ENCODE measurements at places on chromosomes 6 and 20. TPM values are rescaled to one million over a fixed set of nuclear protein-coding genes. Genes with fewer than 3 reads are reported as not detected.

- DNase-seq = no peak
Observed at GRCh38 chr20:33065785-33066184, 12.1 kb downstream of the BPIFB3 start.

GRCh38 chr6:49342410-49342809 is 120.6 kb downstream of the MMUT start:
- no peak for DNase-seq

GRCh38 chr6:80339421-80339820 is 232.9 kb downstream of the BCKDHB start:
- DNase-seq = no peak

DEFB113 gene
- total RNA-seq = not detected

GRCh38 chr6:140533526-140533925 is 1159.1 kb upstream of the CITED2 start:
- no peak for DNase-seq

GRCh38 chr20:31667315-31668285 is 29.9 kb downstream of the COX4I2 start:
- no peak for DNase-seq

DNPH1 gene
- 59.7 TPM for total RNA-seq

GRCh38 chr20:35551503-35551902 is 9.6 kb downstream of the ERGIC3 start:
- no peak for DNase-seq

DNA sequence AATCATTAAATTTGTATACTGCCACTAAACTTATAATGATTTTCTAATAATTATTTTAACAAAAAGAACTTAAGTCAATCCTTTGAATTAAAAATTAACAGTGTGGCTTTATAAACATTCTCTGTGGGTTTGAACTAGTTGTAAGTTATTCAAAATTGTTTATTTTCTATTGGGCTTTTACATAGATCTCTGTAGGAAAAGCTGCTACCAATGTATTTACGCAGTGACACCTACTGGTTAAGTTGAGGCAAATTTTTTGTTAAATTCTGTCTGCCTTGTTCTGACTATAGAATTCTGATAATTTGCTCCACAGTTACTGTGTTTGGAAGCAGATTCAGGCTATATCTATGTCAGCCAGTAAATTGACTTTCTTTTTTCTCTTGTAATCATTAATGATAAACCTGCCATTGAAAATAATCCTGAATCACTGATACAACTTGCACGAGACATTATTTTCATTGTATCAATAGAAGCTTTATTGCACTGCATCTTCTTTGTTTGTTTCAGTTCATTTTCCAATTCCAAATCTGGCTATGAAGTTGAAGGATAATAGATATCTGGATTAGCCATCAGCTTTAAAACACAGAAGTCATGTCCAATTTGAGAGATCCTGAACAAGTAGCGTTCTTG is 66.0 kb upstream of the UTRN start:
- DNase-seq = no peak

SLC24A3 gene
- not detected for total RNA-seq

DNA sequence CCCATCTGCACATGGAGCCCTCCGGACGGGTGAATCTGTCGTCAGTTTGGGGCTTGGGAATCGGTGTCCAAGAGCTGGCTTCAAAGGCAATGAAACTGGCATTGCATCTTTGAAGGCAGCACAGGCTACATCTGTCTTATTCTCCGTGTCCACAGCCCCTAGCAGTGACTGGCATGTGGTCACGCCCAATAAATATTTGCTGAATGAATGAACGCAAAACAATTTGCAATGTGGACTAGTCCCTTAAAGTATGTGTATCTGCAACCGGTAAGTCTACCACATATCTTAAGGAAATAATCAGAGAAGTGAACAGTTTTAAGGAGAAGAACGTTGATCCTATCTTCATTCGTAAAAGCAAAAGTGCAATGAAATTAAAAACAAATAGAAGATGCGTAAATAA is 8.0 kb upstream of the PMEPA1 start:
- no peak for DNase-seq

- no peak for DNase-seq
Observed at GRCh38 chr6:71383476-71383875, 94.9 kb downstream of the OGFRL1 start.

TFAP2B gene
- not detected for total RNA-seq

- no peak for DNase-seq
Observed at GRCh38 chr6:168037856-168038255, 40.4 kb downstream of the KIF25 start.

DNA sequence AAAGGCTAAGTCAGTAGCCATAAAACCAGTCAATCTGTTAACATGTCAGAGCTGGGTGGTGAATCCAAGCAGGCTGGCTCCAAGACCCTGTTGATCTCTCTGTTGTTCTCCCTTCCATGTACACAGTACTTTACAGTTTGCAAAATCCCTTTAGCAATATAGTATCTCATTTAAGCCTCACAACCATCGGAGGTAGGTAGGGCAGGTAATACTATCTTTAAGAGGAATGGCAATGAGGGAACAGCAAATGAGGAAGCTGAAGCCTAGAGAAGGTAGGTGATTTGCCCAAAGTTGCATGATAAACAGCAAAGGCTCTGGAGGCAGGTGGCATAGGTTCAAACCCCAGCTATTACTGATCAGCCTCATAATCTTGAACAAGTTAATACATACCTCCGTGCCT is 34.7 kb upstream of the ARFGEF2 start:
- no peak for DNase-seq

DNA sequence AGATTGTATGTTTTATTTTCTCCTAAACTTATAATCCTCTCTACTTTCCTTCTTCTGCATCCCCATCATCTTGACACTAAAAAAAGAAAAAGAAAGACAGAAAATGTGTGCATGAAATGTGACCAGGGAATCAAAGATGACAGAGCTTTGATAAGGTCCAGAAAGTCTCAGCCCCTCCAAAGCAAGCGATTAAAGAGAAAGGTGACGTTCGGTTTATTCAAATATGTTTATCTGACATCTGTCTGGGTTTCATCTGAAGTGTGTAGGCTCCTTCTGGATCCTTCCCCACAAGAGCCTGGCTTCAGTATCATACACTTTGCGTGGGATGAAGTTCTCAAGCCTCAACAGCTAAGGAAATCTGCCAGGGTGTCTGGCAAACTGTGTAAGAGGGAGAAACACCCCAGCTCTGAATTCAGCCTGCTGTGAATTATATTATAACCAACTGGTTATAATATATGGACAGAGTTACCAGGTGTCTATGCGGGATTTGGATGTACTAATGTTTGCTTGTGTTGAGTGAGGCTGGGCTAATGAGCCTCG is 263.0 kb downstream of the ZNF217 start:
- DNase-seq = no peak

HLA-E gene
- total RNA-seq = 598 TPM

C4B gene
- total RNA-seq = 2.7 TPM

- DNase-seq = no peak
Observed at GRCh38 chr6:33273129-33273923, 1.5 kb downstream of the RPS18 start.

DNA sequence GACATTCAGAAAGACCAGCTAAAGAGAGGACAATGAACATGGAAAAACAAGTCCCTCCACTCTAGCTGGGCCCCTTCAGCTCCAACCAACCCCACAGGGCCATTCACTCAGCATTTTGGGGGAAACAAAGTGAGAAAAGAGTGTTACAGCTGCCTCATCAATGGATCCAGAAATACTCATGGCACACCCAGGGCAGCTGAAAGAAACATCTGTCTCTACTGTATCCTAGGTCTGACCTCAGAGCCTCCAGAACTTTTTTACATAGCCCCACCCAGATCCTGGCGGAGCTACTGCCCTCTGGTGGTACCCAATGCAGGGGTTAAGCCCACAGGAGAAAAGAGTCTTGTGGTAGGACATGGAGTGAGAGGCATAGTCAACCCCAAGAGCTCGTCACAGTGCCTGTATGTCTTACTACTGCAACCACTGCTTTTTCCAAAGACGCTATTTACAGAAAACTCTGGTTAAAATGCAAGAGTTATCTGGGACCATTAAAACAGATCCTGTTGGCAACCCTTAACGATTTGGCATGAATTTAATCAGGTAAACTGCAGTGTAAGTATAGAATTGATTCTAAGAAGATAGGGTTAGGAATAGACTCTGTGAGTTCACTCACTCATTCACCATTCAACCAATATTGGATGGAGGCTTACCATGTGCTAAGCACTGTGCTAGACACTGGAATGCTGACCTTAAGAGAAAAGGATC is 37.4 kb upstream of the FAM83C start:
- DNase-seq = peak; percentile 81

GRCh38 chr6:80338201-80338836 is 231.8 kb downstream of the BCKDHB start:
- peak; percentile 70 for DNase-seq

GRCh38 chr6:155132617-155133016 is 131.2 kb upstream of the CLDN20 start:
- DNase-seq = no peak

- DNase-seq = no peak
Observed at GRCh38 chr6:121033091-121033490, 301.2 kb downstream of the TBC1D32 start.

DNA sequence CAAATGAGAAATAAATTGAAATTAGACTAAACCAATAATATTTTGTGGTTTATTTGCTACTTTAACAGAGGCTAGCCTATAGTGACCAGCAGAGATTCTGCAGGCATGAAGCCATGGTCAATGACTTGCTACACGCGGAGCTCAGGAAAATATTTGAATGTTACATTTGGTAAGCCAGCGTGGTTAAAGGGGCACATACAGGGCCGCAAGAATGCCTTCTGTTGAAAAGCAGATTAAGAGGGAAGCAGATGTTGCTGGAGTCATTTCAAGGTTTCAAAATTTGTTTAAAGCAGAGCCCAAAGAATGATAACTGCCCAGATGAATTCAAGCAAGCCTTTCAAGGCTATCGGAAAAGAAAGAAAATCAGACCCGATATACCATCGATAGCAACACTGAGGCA is 294.3 kb upstream of the MAN1A1 start:
- no peak for DNase-seq

DNA sequence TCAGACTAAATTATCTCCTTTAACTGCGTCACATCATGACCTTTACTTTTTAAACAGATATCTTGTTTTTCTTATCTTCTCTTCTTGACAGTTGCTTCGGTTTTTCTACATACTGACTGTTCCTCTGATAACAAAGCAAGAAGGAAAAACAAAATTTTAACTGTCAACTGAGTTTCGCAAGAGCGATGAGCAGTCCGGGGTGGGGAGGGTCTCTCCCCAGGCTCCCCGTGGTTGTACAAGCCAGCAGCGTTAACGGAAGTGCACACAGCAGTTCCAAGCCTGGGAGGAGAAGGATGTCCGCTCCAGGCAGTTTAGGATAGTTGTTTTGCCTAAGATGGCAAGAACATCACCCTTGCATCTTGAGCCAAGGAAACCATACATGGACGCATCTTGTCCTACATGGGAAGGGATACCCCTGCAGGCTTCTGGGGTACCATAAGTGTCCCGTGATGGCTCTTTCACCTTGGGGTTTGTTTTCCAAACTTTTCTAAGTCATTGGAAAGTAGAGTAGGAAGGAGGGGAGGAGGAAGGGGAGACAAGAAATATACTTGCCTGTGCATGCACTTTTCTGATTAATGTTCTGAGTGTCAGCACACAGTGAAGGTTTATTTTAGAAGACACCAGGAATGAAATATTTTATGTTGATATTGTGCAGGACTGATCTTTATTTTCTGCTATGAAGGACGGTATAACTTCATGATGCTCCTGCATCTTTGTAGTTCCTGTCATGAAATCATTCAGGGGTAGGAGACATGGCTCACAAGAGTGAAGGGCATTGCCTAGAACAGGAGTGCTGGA is 20.8 kb downstream of the SLC24A3 start:
- no peak for DNase-seq

GRCh38 chr6:88115307-88115706 is 50.8 kb downstream of the CNR1 start:
- DNase-seq = no peak

GRCh38 chr6:166498661-166499349 is 87.7 kb downstream of the RAMACL start:
- no peak for DNase-seq

GRCh38 chr6:90008908-90009501 is 114.7 kb downstream of the GJA10 start:
- DNase-seq = peak; percentile 66

DNA sequence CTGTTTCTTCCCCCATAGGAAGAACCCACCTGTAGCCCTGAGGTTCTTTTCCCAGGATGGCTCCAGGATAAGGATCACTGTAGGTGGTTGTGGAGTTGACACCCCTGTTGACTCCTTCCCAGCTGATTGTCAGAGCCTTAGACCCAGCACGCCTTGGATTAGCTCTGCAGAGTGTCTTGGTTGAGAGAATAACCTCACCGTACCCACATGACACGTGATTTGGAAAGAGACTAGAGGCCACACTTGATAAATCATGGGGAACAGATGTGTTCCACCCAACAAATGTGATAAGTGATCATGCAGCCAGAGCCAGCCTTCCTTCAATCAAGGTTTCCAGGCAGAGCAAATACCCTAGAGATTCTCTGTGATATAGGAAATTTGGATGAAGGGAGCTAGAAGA is 12.2 kb downstream of the BTN3A1 start:
- no peak for DNase-seq

DNA sequence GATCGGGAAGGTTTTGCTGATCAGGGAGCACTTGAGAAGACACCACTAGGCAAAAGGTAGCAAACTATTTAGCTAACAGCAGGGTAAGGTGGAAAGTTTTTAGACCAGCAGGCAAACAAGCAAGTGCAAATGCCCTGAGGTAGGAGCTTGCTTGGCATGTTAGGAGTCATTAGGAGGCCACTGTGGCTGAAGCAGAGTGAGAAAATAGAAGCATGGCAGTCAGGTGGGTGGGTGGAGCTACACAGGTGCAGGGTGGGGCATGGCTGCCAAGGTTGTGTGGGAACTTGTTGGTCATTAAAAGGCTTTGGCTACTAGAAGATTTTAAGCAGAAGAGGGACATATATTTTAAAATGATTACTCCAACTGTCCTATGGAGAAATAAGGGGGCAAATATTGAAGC is 77.3 kb downstream of the EDN1 start:
- DNase-seq = no peak

SLC26A8 gene
- not detected for total RNA-seq

DNA sequence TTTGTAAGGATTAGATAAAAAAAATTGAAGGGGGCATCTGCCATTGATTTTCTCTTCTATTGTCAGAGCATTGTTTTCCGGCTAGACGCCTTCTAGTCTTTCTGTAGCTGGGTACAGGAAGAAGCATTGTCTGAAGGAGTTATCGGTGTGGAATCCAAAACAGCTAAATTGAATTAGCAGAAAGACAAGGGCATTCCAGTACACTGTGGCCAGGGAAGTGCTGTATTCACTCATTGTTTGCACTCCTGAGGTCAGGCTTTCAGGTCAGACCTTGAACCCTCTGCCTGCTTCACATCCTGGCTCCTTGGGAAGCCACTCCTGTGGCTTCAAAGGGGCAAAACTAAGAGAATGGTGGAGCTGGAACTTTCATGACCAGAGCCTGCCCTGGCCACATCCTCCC is 81.1 kb upstream of the SNAP25 start:
- no peak for DNase-seq

GRCh38 chr20:63162206-63162795 is 53.6 kb downstream of the YTHDF1 start:
- no peak for DNase-seq

DNA sequence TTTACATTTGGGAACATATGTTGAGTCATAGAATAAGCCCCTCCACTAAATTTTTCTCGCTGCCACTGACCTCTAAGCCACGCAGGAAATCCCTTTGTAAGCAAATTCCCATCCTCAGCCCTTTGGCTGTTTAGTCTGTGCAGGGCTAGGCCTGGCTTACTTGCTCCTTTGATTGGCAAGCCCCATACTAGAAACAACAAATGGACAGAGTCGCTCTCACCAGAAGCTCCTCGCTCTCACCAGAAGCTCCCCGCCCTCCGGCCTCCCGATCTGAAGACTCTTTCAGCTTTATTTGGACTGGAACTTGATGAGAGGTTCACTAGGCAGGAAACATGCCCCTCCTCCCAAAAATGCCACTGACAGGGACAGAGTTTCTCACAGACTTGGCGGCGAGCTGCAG is 149.2 kb upstream of the EXOC2 start:
- DNase-seq = no peak
